ENCODE measurements at places on chromosomes 16 and 17.

GRCh38 chr16:78942625-78943245 lies 657.8 kb downstream of the MAF start:
- DNase-seq = no peak

- no peak for DNase-seq
Measured at GRCh38 chr16:8005096-8005860, 585.0 kb downstream of the TMEM114 start.

GRCh38 chr17:65556014-65556909 lies 5.2 kb downstream of the AXIN2 start:
- peak; percentile 81 for DNase-seq

- DNase-seq = no peak
Measured at GRCh38 chr16:2296661-2297505, 29.0 kb upstream of the RNPS1 start.

DNA sequence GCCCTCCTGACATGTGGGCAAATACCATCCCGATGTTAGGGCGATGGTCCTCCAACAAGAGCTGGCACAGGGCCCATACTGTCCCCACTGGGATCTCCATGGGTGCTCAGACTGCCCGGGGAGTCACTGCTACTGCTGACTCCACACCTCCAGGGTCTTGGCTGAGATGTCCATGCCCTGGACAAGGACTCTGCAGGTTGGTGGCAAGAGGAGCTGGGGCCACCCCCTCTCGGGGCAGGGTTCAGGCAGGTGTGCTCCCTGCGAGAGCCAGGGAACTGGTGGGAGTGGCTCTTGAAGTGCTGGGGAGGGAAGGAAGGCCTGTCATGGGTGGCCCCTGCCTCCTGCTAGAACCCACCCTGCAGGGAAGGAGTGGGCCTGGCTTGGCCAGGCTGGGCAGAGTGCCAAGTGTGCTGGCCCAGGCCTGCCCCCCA lies 6.4 kb downstream of the CASKIN2 start:
- no peak for DNase-seq

DNA sequence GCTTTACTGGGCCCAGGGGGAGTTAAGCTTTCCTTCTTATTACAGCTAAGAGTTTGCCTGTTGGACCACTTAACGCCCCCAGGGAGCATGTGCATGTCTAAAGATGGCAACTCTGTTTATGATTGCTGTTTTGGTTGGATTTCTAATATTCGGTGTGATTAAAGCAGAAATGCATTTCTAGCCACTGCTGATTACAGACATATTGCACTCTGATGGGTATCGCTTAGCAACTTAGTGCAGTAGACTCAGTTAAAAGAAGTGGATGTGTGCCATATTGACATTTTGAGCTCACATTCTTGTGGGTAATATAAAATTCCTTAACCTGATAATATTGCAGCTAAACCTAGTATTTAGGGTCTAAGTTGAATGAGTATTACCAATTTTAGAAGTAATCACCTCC lies 4.2 kb downstream of the NF1 start:
- no peak for DNase-seq

GRCh38 chr16:11386791-11387546 lies 41.7 kb downstream of the RMI2 start:
- DNase-seq = no peak

GRCh38 chr16:70161350-70161749 lies 12.2 kb upstream of the CLEC18C start:
- DNase-seq = no peak

- DNase-seq = no peak
Measured at GRCh38 chr16:80174416-80174815, 366.4 kb upstream of the DYNLRB2 start.

- DNase-seq = no peak
Measured at GRCh38 chr17:74918906-74919305, 4.1 kb downstream of the USH1G start.

DNA sequence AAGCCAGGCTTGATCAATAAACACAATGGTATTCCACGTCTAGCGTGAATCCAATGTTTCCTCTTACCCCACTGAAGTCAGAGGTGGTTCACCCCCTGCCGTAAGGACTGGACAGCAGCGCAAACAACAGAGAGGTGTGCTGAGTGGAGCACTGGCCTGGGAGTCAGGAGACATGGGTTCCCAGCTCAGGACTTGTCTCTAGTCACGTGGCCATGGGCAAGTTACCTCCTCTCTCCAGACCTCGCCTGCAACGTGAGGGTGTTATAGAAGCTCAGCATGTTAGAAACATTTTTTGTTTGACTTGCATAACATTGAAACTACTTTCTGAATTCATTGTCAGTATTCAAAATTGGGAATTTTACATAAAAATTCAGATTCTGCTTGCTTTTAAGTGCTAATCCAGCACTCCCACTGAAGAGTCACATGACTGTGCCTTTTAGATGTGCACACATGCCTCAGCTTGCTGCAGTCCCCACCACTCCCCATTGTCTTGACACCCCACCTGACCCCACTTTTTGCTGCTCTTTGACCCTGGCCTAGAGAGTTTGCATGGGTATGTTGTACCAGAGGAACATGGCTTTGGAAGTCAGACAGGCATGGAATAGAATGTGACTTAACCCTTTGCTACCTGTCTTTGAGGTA lies 8.8 kb upstream of the CPNE2 start:
- DNase-seq = no peak

DNA sequence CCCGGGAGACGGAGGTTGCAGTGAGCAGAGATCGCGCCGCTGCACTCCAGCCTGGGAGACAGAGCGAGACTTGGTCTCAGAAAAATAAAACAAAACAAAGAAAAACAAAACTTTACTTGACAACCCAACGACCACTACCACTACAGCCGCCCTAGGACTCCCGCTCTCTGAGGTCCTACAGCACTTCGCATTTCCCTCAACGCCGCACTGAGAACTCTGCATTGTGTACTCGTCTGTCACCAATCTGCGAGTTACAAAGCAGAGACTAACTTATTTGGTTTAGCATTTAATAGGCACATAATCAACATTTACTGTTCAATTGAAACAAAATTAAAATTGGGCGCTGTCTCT lies 479 bp upstream of the ZNF207 start:
- DNase-seq = no peak

GRCh38 chr17:34299956-34300577 lies 14.5 kb downstream of the CCL11 start:
- DNase-seq = no peak

GRCh38 chr17:3799181-3799945 lies 1.6 kb downstream of the ITGAE start:
- no peak for DNase-seq

DNA sequence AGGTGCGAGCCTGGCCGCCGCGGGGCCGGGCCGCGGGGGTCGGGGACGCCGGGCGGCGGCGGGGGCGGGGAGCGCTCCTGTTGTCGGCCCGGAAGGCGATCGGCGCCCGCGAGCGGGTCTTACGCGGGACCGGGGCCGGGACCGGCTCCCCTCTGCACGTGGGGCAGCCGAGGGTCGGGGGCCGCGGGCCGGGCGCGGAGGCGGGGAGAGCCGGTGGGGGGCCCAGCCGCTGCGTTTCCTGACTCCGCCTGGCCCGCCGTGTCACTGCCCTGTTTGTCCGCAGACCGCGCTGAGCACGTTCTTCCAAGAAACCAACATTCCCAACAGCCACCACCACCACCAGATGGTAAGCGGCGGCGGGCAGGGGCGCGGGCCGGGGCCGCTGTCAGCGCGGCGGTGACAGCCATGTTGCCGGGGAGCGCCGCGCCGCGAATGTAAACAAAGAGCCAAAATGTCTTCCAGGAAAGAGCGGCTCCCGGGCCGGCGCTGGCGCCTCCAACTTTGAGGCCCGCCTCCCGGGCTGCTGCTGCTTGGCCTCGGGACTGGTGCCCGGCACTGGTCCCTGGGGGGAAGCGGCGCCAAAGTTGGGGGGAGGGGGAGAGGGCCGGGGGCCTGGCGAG lies 586 bp downstream of the UBALD2 start:
- no peak for DNase-seq

- DNase-seq = no peak
Measured at GRCh38 chr16:66841366-66841765, 2.8 kb upstream of the CA7 start.

- DNase-seq = no peak
Measured at GRCh38 chr16:56369202-56369601, 56.1 kb downstream of the AMFR start.

GRCh38 chr16:81896902-81897301 lies 114.4 kb downstream of the SDR42E1 start:
- no peak for DNase-seq

- DNase-seq = no peak
Measured at GRCh38 chr16:66044556-66044955, 321.9 kb upstream of the CDH5 start.

GRCh38 chr16:24896439-24896838 lies 50.7 kb downstream of the SLC5A11 start:
- DNase-seq = no peak

DNA sequence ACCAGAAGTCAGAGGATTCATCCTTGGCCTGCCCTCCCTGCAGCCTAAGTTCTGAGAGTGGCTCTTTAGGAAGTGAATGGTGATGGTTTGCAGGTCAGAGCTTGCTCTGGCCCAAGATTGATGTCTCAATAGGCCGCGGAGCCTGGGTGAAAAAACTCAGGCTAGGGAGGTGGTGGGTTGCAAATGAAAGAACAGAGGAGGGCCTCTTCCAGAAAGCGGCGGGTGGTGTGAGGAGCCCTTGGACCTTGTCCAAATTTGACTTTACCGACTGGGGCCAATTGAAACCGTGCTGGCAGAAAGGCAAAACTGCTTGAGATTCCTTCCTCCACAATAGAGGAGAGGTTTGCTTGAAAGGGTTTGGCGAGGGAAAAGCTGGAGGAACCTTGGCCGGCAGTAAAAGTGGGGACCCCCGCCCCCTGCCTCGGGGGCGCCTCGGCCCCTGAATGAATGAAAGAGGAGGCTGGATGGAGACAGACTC lies 331.3 kb downstream of the SEC14L1 start:
- DNase-seq = no peak

DNA sequence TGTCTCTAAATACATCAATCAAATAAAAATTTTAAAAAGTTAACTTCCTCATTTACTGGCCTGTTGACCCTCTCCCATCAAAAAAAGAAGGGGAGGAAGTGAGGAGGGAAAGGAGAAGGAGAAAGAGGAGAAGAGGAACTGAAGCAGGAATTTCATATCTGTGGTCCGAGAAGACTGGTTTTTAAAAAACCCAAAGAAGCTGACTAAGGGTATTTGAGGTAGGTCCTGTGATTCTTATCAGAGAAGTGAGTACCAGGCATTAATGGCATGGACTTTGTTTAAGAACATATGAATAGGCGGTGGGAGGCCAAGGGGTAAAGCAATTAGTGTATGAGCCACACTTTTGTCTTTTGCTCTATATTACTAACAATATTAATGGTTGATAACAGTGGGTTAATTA lies 2.0 kb downstream of the SLC46A1 start:
- DNase-seq = no peak

- no peak for DNase-seq
Measured at GRCh38 chr17:8935191-8935590, 30.3 kb downstream of the PIK3R5 start.

- no peak for DNase-seq
Measured at GRCh38 chr17:71444078-71444477, 676.7 kb upstream of the SOX9 start.

- DNase-seq = no peak
Measured at GRCh38 chr16:79664407-79664806, 63.9 kb upstream of the MAF start.

GRCh38 chr16:14004031-14004728 lies 66.9 kb upstream of the MRTFB start:
- DNase-seq = no peak

DNA sequence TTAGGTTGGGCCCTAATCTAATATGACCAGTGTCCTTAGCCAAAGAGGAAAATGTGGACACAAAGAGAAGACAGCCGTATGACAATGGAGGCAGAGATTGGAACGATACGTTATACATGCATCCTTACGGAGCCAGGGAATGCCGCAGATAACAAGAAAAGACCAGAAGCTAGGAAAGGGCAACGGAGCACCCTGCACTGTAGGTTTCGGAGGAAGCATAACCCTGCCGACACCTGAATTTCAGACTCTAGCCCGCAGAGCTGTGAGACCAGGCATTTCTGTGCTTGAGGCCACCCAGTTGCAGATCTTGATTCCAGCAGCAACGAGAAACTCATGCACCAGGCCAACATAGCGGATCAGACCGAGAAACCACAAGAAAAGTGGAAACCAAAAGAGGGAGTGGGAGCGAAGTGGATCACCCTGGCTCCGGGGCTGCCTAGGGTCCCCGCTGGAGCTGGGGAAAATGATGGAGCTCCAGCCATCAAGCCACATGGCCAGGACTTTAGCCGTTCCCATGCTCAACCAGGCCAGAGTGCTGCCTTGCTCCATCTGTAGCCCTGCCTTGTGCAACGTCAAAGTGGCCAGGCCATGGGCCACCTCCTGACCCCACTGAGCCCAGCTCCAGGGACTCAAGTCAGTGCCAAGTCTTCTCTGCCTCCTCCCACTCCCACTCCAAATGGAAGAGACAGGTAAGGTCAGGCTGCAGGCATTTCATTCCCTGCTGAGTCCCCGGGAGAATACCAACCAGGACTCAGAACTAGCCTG lies 51.7 kb upstream of the RPL38 start:
- DNase-seq = no peak

DNA sequence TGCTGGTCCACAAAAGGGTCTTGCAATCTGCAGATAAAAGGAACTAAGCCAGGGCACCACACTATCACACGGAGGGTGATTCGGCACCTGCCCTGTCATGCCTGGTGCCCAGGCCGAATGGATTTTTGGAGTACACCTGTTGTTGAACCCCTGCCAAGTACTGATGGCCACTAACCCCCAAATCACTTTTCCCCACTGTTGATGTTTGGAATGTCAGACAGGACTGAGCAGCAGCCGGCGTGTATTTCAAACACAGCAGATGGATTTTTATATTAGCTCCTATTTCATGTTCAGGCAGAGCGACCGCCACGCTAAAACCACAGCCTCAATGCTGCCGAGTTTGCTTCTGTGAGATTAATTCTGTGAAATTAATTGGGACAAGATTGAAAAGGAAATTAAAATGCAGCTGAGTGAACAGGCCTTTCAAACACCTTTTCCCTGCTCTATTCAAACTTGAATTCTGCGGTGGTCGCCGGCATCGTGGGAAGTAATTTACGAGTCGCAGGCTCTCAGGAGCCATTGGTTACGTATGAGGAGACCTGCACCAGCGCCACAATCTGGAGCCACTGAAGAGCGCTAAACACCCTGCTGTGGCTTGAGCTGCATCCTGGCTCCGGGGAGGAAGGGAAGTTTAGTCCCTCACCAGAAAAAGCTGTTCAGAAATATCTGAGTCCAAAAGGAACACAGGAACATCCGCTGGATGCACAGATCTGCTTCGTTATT lies 48.5 kb downstream of the SNX11 start:
- DNase-seq = no peak

GRCh38 chr17:59607061-59607460 lies 12.6 kb upstream of the CLTC start:
- no peak for DNase-seq
